ENCODE measurements at places on chromosomes 5 and 9.
A peak's percentile ranks its signal among the peaks of the same experiment; 100 is the strongest.

DNA sequence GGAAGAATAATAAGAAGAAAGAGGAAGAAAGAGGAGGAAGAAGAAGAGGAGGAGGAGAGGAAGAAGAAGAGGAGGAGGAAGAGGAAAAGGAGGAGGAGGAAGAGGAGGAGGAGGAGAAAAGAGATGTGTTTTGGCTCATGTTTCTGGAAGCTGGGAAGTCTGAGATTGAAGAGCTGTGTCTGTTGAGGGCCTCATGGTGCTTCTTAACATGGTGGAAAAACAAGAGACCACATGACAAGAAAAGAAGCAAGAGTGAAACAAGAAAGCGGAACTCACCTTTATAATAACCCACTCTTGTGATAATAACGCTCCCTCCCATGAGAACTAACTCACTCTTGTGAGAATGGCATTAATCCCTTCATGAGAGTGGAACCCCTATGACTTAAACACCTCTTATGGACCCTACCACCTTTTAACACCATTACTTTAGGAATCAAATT is 36.1 kb upstream of the RANBP6 start:
- no peak for DNase-seq

GRCh38 chr9:133934482-133935232 is 57.5 kb downstream of the VAV2 start:
- no peak for DNase-seq

DNA sequence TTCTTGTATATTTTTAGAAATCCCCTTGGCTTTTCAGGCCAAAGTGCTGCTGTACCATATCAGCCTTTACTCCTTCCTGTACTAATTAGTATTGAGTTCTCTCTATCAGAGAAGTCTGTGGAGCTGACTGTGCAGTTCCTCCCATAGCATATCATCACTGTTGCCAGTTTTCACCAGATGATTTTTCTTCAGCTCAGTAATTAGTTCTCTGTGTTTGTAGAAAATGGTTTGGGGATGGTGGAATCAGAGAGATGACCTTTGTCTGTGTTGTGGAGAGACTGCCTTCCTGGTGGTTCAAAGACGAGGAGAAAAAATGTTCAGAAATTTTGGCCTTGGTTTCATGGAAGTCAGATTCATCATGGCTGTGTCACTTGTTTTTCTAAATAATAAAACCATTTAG is 227.5 kb upstream of the ACTBL2 start:
- DNase-seq = no peak

- DNase-seq = peak; percentile 3
Observed at GRCh38 chr9:131258698-131259431, 17.4 kb downstream of the FAM78A start.

DNA sequence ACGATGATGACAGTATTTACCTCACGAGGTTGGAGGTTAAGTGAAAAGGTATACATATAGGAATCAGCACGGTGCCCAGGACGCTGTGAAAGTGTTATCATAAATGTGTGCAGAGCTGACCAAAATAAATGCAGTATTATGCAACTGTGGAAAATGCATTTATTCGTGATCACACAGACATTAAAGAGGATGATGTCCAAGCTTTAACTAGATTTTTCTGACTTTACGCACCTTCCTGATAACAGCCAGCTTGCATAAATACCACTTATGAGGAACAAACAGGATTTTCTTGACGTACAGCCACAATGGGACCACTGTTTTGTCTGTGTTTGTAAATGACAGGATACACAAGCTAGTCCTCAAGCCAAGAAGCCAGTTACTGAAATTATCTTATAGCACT is 71.4 kb upstream of the ATP10B start:
- DNase-seq = no peak

- DNase-seq = no peak
Observed at GRCh38 chr9:133656211-133657119, 20.3 kb downstream of the DBH start.

GRCh38 chr5:179232091-179232735 is 113.0 kb downstream of the ADAMTS2 start:
- DNase-seq = no peak

GRCh38 chr5:7331131-7331530 is 64.8 kb upstream of the ADCY2 start:
- no peak for DNase-seq

DNA sequence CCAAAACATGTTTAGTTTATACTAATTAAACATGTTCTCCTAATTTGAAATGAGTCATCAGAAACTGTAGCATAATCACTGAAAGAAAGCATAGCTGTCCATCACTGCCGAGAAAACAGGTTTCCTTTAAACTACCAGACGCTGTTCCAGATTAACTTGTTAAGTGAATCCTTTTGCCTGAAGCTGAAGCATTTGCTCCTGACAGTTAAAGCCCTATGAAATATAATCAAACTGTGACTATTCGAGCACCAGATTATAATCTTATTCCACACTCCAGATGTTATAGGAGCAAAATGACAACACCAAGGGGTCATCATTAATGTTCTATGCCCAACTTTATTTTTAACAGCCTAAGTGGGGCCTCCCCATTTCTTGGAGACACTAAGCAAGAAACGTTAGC is 86.0 kb upstream of the CTSL start:
- no peak for DNase-seq

DNA sequence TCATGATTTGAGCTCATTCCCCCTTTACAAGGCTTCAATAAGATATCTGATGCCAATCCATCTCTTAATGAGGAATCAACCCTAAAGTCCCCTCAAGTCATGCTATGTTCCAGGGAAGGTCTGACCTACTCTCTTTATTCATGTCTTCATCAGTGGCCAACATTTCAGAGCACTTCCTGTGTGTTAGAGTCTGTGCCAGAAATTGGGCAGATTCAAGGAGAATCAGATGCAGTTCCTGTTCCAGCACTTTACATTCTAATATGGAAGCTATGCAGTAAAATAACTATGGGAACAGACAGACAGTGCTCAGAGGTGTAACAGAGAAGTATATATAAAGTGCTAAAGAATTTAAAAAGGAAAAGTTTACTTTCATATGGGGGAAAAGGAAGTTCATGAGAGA is 193.4 kb upstream of the NR4A3 start:
- DNase-seq = no peak

GRCh38 chr5:6187501-6187900 is 190.8 kb downstream of the MED10 start:
- no peak for DNase-seq

- DNase-seq = no peak
Observed at GRCh38 chr9:98547606-98548005, 161.1 kb downstream of the GABBR2 start.

DNA sequence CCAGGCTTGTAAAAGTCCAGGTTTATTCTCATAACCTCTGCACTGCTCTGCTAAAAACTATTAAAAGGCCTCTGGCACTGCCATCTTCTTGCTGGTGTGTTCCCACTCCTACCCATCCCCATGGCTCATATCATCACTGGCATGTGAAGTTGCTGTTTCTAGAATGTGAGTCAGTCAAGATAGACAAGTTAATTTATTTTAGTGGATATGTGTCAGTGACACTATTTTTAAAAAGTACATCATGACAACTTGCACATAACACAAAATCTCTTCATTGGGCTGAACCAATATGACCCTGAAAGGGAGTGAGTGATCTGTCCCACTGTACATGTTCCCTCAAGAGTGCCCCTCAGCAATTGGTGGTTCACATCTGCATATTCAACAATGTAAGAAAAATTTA is 299.7 kb downstream of the NFIB start:
- DNase-seq = no peak

- peak; percentile 63 for DNase-seq
Observed at GRCh38 chr9:9790216-9790872, 822.5 kb downstream of the PTPRD start.

DNA sequence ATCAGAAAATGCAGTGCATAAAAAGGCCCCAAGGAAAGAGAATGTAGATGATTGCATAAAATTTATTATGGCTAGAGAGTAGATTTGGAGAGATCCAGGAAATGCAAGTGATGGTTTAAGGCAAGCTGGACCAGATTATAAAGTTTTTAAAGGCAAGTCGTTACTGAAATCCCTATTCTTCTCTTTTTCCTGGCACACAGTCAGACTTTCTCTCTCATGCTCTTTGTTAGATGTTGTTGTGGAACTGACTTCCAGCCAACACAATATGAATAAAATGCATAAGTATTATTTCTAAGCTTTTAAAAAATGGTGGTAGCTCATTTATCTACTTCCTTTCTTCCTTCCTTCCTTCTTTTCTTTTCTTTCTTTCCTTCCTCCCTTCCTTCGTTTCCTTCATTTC is 1085.4 kb upstream of the CDH6 start:
- DNase-seq = no peak

- DNase-seq = no peak
Observed at GRCh38 chr9:13034694-13035002, 244.8 kb downstream of the MPDZ start.

GRCh38 chr9:114757395-114757794 is 48.4 kb downstream of the TNFSF15 start:
- no peak for DNase-seq

- DNase-seq = peak; percentile 38
Observed at GRCh38 chr5:109191153-109191558, 218.6 kb downstream of the PJA2 start.

- DNase-seq = peak; percentile 53
Observed at GRCh38 chr9:96327694-96328352, 25.8 kb upstream of the HSD17B3 start.

- DNase-seq = no peak
Observed at GRCh38 chr5:166281433-166281832, 2010.0 kb upstream of the WWC1 start.

- no peak for DNase-seq
Observed at GRCh38 chr5:3828761-3829160, 233.1 kb downstream of the IRX1 start.

DNA sequence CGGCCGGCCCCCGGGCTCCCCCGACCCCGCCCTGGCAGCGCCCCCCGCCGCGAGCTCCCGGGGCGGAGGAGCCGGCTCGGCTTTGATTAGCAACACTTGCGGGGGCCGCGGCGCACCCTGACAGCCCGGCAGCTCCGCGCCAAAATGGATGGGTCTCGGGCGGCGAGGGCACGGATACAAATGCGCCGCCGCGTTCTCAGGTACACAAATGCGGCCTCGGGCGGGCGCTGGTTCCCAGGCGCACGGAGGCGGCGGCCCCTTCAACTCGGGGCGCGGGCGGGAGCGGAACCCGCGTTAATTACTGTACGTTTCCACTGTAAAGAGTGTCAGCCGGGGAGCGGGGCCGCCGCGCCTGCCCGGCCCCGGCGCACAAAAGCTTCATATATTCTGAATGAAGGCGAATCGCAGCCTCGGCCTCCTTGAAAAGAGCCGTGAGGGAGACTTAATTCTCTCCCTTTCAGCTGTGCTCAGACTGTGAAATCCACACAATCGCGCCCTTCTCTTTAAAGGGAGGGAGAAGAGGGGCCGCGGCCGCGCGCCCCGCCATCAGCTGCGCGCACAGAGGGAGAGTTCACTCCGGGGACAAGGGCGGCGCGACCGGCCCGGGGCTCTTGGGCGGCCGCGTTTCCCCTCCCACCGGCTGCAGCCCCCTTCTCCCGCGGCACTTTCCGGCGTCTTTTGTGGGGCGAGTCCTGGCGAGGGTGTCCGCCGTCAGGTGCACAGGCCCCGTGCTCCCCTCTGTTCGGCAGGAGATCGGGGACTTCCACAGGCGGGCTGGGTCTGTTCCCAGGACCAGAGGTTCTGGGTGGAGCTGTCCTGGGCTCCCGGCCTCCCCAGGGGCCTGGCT is 27.0 kb downstream of the MSX2 start:
- no peak for DNase-seq

- DNase-seq = no peak
Observed at GRCh38 chr9:137638680-137639079, 19.9 kb downstream of the EHMT1 start.

DNA sequence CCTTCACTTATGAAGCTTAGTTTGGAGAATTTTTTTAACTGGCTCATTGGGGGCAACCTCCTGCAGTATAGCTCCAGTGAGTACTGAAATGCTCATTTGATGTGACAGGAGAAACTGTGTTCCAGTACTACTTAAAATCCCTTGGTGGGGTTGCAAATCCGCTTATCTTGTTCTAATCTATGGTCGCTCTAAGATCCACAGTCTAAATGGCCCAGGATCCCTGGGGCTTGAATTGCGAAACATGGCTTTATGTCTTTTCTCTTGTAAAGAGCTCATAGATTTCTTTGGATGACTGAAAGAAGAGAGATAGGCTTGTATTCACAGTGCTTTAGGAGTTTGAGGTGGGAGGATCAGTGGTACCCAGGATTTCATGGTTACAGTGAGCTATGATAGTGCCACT is 52.7 kb downstream of the ADAMTSL1 start:
- no peak for DNase-seq

- peak; percentile 75 for DNase-seq
Observed at GRCh38 chr5:35182910-35183535, 47.3 kb downstream of the PRLR start.

- no peak for DNase-seq
Observed at GRCh38 chr5:1648806-1649205, 125.0 kb upstream of the LPCAT1 start.

DNA sequence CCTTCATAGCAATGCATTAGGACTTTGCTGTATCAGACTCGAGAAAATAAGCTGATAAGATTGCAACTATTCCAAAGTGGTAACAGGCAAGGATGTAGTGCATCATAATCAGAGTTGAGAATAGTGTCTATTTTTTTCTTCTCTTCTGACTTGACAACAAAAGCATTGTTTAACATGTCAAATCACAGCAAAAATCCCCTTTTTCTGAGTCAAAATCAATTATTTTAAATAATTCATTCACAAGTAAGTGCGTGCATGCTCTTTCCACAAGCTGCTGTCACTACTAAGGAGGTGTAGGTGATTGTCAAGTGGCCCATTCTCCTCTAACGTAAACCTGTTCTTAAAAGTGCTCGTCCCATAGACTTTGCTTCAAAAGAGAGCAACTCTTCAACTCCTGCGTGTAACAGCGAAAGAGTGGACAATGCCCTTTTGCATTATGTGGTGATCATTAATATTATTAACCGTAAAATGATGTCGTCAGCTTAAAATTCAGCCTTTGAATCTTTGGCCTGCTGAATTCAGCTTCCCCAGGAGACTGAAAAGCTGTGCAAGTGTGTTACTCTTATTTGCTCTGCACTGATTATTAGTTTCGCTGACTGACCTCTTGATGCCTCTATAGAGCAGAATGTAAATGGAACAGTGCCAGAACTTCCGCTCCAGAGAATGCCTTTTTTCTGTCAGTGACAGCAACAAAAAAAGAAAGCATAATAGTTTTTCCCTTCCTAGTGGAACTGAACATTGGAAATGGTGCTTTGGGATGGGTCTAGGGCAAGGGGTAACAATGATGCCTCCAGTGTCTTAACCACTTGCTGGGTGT is 680.8 kb upstream of the SEMA6A start:
- DNase-seq = no peak

DNA sequence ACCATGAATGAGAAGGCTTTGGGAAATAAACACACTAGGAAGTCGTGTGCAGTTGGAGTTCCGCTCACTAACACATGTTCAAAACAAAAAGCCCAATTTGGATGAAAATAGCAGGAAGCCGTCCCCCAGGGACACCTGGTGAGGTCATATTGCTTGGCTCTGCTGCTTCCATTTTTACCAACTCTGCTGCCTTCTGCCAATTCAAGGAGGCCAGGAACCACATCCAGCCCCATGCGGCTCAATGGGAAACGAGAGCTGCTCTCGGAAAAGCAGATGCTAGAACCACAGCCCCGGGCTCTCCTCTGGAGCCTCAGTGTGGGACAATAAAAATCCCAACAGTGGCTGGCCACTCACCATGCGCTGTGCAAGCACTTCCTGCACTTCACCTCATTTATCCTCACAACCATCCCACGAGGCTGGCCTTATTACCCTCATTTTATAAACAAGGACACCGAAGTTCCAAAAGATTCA is 13.4 kb downstream of the ADAM19 start:
- no peak for DNase-seq

GRCh38 chr5:155885199-155885598 is 441.8 kb upstream of the SGCD start:
- no peak for DNase-seq
